CD4-positive, alpha-beta T cell treated with Interleukin-15 for 4 hours (primary cell): ENCODE measurements at places on chromosomes 11 and 22.
A peak's percentile ranks its signal among the peaks of the same experiment; 100 is the strongest.

GRCh38 chr11:13042873-13043342 is 33.8 kb downstream of the RASSF10 start:
- DNase-seq, result no peak

DNA sequence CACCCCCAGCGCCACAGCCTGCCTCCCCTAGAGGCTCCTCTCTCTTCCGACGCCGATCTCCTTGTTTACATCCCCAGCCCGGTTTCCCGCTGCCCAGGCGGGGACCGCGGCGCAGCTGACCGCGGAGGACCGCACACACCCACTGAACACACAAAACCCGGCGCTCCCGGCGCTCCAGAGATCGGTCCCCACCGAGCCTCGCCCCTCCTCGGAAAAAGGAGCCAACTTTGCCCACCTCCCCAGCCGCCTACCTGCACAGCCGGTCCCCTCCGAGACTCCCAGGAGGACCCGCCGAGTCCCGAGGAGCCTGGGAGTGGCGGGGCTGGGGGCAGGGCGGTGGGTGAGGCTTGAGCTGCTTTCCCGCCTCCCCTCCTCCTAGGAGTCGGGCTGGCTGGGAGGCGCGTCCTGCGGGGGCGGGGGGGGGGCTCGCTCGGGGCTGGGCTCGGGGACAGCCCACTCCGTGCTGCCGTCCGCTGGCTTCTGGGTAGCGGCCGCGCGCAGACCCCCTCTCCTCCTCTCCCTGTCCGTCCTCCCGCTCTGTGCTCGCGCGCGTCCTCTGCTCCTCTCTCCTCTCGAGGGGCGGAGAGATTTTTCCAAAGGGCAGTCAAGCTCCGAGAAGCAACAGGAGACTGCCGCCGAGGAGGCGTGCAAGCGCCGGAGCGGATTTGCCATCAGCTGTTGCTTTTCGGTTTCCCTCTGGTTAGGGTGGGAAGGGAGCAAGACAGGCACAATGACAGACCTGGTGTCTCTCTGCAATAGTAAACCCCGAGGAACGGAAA is at the start of gene FXYD6:
Gene FXYD6 (minus strand): TSS at position 318 of the 779 bp plus-strand sequence. CDS start 33,882 bp downstream, outside the sequence.
- no peak for DNase-seq

- no peak for DNase-seq
Measured at GRCh38 chr11:111237926-111238325, 7.6 kb upstream of the POU2AF2 start.

DNA sequence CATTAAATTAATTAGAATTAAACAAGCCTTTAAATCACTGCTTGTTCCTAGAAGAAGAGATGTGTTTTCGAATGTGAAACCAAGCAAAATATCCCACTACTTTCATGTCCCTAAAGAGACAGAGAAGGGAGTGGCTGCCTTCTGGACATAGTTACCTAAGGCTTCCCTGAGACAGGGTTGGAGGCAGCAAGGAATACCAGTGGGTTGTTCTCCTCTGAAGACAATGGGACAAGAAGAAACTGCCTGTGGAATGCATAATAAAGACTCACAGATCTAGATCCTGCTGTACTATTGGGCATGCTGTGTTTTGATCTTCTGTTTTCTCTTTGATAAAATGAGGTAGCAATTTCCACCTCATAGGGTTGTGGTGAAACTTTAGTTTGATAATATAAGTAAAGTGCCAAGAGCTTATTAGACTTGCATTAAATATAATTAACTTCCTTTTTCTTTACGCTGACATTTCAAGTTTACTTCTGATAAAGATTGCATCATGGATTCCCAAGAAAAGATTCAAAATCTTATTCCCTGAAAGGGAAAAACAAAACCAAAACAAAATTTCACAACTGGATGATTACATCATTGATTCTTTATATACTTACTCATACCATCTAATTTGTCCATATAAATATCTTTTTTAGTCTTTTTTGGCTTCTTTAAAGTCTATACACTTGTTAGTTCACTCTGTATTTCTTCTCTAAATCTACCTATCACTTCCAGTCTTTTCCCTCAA is 621.3 kb downstream of the ETS1 start:
- no peak for DNase-seq

DNA sequence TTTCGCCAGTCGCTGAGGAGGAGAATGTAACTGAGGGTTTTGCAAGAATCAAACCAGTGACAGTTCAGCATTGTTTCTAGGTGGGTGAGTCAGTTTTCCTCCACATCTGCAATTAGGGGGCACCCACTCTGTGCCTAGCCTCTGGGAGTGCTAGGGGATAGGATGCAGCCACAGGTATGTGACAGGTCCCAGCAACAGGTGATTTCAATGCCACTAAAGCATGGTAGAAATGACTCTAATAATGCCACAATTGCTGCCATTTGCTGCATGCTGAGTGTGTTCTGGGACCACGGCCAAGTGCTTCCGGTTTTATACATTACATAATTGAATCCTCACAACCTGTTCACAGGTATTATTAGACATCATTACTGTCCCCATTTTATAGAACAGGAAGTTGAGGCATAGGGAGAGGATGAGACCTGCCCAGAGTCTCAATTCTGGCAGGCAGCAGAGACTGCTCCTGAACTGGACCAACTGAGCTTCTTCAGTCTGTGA is 556 bp downstream of the CRYBB2 start:
- DNase-seq, result no peak

DNA sequence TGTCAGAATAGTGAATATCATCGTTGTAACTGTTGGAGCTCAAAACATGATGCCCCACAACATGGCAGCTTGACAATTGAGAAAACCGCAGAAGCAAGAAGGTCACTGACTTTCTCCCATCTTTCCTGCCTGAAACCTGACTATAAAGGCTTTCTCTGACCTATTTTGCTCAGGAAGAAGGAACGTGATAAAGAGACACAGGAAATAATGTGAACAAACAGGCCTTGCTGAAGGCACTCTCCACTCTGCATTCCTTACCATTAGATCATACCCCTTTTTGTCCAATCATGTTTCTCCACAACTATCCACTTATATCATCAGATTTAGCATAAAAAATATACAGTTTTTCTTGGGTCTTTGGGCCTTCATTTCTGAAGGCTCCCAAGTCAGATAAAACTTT is 916.8 kb downstream of the METTL15 start:
- no peak for DNase-seq

GRCh38 chr11:122440811-122441665 is 214.5 kb upstream of the UBASH3B start:
- DNase-seq, result no peak

DNA sequence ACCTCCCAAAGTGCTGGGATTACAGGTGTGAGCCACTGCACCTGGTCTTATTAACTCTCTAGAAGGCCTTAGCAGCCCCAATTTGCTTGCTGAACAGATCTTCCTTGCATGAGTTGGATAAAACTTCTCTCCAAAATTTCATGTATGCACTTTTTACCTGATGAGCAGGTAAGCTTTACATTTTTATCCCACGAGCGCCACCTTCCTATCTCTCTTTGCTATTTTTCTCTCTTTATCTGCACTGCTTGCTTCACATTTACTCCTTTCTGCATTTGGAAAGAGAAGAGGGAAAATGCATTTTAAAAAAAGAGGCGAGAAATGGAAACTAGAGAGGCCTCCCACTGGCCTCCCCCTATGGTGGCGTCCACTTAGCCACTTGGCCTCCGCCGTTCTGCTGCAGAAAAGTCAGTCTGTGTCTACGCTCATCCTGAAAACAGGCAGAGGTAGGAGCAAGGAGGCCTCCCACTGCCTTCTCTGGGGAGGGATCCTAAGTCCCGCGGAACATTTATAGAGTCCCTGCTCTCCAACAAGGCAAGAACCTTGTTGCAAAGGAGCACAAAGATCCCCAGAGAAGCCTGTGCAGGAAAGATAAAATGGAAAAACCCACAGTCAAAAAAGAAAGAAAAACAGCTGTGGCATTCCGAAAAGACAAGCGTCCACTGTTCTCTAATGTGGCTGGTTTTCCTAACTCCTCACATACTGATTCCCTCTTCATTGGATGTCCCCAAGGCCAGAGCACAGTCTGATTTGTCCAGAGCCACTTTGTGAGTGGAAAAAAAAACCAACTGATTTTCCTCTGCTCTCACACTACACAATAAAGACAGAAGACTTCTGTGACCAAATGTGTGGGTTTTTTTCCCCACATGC is 62.2 kb upstream of the INCENP start:
- no peak for DNase-seq

DNA sequence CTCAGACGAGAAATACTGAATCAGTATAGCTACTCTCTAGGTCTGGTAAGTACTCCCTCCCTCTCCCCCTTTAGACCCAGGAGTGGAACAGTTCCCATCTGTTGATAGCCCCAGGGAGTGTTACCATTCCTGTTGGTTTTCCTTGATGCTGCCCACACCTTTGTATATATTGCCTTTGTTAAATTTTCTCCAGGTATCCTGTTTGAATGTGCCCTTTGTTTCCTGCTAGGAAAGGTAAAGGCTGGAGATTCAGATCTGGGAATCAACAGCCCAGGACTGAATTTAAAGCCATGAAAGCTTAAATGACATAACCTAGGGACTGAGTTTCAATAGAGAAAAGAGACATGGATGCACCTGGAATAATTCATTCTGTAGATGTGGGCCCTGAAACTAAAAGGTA is 68.3 kb downstream of the CCDC83 start:
- no peak for DNase-seq

- no peak for DNase-seq
Measured at GRCh38 chr22:38540701-38541100, 29.3 kb downstream of the DMC1 start.

GRCh38 chr22:35539910-35540594 is 579 bp upstream of the RASD2 start:
- peak; percentile 46 for DNase-seq

- DNase-seq, result peak; percentile 55
Measured at GRCh38 chr11:120303004-120303637, 22.0 kb upstream of the TLCD5 start.
